ENCODE measurements at places on chromosomes 4 and X.

DNA sequence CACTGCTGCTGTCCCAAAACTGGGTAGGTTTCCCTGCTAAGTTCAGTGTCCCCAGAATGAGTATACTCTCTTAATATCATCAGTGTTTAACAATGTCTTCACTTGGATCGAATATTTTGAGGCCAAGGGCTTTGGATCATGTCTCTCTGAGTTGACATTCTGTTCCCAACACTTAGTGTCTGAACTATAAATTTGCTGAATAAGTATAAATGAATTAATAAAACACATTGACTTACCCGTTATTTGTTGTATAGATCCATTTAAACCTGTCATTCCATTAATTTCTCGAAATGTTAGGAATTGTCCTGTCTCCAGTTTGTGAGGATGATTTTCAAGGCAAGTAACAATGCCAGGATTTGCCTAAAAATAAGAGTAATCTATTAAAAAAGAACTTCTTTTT lies 32.6 kb downstream of the UBA6 start:
- DNase-seq: no peak

DNA sequence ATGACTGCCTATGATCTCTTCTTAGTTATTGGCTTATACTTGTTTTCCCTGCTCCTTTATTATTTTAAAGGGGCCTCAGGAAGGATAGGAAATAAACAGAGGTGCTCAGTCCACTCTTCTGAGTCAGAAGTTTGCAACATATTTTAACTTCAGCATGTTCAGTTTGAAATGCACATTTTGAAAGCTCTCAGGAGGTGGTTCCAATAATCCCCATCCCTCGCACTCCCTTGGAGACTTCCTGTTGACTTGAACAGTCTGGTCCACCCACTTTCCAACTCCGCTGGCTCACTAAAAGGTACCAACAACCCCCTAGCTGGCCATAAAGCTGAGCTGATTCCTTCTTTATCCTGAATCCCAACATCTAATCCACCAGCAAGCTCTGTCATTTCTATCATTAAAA lies 78.3 kb upstream of the DUSP21 start:
- DNase-seq: no peak

DNA sequence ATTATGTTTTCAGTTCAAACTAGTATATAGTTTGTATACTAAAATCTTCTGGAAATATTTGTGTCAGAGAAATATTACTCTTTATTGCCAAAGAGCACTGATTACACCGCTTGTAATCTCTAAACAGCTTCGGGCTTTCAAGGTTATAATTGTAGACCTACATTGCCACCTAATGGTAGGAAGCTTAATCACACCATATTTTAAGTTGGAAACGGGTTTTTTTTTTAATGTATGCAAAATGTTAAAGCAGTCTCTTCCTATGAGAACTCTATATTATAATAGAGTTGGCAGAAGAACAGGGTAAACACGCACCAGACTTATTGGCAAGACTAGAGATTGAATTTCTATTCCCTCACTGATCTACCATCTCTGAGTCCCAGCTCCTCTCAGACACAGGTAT lies 19.5 kb upstream of the NFXL1 start:
- no peak for DNase-seq

DNA sequence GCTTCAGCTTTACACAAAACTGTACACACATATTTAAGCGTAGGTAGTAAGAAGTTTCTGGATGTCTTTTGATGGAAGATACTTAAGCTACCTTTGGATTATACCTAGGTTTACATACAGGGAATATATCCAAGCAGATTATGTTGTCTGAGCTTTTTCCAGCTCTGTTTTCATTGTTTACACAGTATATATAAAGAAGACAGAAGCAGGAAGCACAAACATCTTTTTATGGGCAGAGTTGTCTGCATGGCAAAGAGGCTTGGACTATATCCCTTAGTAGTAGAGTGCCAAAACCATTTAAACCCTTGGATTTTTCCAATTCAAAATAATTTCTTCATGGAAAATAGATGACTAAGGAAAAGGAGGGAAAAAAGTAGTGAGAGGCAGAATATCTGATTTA lies 329.4 kb upstream of the AGA start:
- DNase-seq: no peak

DNA sequence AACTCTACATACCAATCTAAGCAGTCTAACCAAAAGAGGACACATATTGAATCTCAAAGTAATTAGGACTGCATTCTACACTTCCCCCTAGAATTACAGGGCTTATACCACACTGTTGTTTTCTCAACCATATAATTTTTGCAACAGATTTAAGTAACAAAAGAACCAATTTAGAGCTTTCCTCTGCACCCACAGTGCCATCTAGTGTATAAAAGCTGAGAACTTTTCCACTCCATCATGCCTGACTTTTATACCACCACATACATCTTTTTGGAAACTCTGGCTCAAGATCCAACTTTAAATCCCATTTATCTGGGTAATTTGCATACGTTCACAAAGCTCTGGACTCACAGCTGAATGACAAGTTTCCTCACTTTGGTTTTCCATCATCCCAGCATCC lies 99.5 kb downstream of the EFHC2 start:
- DNase-seq: peak; percentile 1

DNA sequence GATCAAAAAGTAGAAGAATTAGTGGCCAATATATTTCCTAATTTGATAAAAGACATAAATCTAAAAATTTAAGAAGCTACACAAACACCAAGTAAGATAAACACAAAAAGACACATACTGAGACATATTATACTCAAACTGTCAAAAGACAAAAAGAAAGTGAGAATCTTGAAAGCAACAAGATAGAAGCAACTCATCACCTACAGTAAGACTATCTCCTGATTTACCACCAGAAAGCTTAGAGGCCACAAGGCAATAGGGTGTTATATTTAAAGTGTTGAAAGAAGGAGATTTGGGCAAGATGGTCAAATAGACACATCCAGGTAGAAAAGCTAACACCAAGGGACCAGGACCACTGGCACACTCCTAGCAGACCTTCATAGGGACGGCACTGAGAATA lies 79.4 kb downstream of the ITM2A start:
- DNase-seq: no peak

DNA sequence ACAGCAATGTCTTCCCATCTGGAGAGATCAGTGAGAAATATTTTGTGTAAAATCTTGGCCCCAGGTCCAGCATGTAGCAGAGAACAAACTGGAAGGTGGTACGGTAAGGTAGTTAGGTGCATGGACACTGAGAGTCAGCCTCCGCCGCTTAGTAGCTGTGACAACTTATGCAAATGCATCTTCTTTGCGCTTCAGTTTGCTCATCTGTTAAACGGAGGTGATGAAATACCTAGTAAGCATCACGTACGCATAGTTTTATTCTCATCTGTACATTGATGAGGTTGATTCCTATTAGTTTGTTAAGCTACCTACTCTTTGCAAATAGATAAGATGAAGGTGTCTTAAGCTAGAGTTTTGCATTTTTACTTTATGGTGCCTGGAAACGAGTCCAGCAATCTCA lies 80.0 kb upstream of the MSX1 start:
- DNase-seq: no peak

DNA sequence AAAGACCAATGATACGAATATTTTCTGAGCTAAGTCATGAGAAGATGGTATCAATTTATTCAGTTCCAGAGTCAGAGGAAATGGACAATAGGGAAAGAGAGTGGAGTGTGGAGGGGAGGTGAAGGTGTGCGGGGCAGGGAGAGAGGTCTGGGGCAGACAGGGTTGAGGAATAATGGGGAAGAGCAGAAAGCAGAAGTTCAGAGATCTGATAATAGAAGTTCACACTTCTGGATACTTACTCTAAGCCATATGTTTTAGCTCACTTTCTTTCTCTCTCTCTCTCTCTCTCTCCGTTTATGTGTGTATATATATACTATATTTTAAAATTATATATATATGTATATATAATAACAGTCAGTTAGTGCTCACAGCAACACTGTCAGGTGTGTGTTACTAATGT lies 40.4 kb downstream of the FOXR2 start:
- no peak for DNase-seq

DNA sequence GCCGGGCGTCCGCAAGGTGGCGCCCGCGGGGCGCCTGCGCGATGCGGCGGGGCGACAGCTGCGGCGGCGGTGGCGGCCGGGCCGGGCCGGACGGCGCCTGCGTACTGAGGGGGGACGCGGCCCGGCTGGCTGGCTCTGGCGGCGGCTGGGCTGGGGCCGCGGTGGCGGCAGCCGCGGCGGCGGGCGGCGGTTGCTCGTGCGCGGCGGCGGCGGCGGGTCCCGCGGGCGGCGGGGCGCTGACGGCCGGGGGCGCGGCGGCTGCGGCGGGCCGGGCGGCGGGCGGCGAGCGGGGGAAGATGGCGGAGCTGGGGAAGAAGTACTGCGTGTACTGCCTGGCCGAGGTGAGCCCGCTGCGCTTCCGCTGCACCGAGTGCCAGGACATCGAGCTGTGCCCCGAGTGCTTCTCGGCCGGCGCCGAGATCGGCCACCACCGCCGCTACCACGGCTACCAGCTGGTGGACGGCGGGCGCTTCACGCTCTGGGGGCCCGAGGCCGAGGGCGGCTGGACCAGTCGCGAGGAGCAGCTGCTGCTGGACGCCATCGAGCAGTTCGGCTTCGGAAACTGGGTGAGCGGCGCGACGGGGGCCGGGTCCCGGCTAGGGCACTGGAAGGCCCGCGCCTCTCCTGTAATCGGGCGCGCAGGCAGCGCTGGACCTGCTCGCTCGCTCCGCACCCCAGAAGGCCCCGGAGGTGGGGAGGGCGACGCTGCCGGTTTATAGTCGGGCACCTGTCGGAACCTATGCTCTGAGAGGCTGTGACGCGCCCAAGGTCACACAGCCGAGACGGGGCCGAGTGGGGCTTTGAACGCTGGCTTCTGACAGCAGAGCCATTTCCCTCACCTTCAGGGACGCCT lies at the start of gene TADA2B:
TADA2B (plus strand) TSS at position 89 of the 853 bp plus-strand sequence; CDS start at position 297, 208 bp downstream.
- DNase-seq: no peak

DNA sequence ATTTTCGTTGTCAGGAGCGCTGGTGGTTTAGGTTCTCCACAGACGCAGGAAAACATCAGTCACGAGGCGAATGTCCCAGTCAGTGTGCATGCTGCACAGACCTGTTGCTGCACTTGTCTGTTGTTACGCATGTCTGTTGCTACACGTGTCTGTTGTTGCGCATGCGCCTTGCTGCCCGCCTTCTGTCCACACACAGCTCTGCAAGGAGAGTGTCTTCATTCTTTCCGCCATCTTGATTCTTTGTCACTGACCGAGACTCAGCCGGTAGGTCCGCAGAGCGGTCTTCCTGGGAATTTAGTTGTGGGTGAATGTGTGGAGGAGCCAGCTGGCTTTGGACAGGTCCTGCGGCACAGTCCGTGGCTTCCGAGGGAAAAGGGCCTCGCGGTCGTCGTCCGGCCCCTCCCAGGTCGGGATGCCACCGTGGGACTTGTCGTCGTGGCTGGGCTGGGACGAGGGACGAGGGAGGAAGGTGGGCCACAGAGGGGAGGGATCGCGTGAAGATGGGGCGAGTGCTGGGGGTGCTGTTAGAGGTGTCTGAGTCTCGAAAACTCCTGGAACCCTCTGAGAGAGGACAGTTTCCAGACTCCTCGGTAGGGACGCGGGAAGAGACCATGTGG lies at the start of gene PAGE2B:
PAGE2B (plus strand) TSS at position 180 of the 617 bp plus-strand sequence. CDS start 1,012 bp downstream, outside the sequence.
- DNase-seq: no peak

GRCh38 chrX:30679369-30679768 lies 26.1 kb downstream of the GK start:
- no peak for DNase-seq

DNA sequence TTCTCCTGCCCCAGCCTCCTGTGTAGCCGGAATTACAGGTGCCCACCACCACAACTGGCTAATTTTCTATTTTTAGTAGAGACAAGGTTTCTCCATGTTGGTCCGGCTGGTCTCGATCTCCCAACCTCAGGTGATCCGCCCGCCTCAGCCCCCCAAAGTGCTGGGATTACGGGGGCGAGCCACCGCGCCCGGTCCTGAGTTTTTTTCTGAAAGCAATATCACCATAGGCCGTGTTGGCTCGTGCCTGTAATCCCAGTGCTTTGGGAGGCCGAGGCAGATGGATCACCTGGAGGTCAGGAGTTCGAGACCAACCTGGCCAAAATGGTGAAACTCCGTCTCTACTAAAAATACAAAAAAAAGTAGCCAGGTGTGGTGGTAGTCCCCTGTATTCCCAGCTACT lies 136.3 kb upstream of the TECRL start:
- no peak for DNase-seq

GRCh38 chrX:20313899-20314298 lies 47.2 kb upstream of the RPS6KA3 start:
- DNase-seq: no peak

DNA sequence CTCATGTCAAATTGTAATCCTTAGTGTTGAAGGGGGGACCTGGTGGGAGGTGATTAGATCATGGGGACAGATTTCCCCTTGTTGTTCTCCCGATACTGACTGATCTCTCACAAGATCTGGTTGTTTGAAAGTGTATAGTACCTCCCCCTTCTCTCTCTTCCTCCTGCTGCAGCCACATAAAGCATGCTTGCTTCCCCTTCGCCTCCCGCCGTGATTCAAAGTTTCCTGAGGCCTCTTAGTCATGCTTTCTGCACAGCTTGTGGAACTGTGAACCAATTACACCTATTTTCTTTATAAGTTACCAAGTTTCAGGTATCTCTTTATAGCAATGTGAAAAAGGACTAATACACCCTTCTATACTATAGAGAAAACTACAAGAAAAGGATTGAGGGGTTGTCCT lies 1170.5 kb upstream of the AGA start:
- DNase-seq: no peak

GRCh38 chrX:35292522-35292921 lies 349.9 kb downstream of the FAM47B start:
- DNase-seq: no peak

DNA sequence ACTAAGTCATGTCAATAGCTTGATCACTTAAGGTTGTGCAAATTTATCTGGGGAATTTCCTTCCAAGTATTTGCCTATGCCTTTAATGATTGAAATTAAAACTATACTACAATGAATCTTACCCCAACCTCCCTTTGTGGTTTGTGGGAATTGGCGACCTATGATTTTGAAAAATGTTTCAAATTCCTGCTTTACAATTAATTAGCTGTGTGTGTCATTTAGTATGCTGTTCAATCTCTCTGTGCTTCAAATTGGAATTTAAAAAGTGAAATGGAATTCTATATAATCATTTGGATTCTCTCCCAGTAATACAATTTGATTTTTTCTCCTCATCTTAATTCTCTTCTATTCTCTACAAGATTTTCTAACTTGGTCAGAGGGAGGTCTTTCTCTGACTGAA lies 2319.5 kb downstream of the ARAP2 start:
- no peak for DNase-seq

DNA sequence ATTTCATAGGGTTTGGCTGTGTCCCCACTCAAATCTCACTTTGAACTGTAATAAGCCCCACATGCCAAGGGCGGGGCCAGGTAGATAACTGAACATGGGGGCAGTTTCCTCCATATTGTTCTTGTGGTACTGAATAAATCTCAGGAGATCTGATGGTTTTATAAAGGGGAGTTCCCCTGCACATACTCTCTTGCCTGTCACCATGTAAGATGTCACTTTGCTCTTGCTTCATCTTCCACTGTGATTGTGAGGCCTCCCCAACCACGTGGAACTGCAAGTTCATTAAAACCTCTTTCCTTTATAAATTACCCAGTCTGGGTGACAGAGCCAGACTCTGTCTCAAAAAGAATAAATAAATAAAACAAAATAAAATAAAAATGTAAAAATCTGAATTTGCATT lies 95.9 kb downstream of the PDS5A start:
- DNase-seq: no peak

- peak; percentile 25 for DNase-seq
These were observed 490.6 kb downstream of the IL15 start for GRCh38 chr4:142126890-142127497.

- DNase-seq: no peak
These were observed 1981.9 kb upstream of the TENM3 start for GRCh38 chr4:180261346-180261745.

GRCh38 chr4:15293711-15294110 lies 134.1 kb upstream of the C1QTNF7 start:
- DNase-seq: no peak

GRCh38 chrX:139738581-139738980 lies 30.6 kb upstream of the MCF2 start:
- DNase-seq: no peak
